ENCODE measurements at places on chromosomes 1 and 21.

- DNase-seq, result no peak
Measured at GRCh38 chr1:84133479-84133878, 10.6 kb upstream of the PRKACB start.

DNA sequence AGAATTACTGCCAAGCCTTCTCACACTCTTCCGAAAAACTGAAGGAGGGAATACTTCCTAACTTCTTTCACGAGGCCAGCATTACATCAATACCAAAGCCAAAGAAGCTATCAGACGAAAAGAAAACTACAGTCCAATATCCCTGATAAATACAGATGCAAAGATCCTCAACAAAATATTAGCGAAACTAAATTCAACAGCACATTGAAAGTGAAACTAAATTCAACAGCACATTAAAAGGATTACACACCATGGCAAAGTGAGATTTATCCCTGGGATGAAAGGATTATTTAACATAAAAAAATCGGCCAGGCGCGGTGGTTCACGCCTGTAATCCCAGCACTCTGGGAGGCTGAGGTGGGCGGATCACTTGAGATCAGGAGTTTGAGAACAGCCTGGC is 176.8 kb downstream of the FAF1 start:
- no peak for DNase-seq

DNA sequence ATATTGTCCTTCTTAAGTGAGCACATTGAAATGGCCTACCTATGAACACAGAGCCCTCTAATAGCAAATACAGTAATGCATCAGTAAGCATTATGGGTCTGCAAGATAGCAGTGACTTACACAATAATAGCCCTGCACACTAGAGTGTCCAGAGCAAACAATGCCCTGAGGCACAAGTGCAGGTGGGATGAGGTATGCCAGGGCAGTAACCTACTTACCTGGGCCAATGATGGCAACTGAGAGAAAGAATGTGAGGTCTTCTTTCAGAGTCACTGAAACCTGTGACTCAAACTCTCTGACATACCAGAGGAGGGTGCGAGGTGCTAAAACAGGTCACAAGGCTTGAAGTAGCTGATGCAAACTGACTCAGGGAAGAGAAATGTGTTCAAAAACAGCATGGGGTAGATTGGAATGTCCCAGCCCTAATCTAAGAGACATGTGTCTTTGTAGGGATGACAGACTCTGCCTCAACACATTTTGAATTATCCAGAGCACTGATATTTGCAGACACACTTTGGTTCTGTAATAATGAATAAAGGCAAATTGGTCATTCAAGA is 168.5 kb upstream of the RUNX1 start:
- DNase-seq, result no peak

- no peak for DNase-seq
Measured at GRCh38 chr21:41772351-41773080, 5.7 kb upstream of the RIPK4 start.

- no peak for DNase-seq
Measured at GRCh38 chr1:209622841-209623829, 29.1 kb downstream of the LAMB3 start.

DNA sequence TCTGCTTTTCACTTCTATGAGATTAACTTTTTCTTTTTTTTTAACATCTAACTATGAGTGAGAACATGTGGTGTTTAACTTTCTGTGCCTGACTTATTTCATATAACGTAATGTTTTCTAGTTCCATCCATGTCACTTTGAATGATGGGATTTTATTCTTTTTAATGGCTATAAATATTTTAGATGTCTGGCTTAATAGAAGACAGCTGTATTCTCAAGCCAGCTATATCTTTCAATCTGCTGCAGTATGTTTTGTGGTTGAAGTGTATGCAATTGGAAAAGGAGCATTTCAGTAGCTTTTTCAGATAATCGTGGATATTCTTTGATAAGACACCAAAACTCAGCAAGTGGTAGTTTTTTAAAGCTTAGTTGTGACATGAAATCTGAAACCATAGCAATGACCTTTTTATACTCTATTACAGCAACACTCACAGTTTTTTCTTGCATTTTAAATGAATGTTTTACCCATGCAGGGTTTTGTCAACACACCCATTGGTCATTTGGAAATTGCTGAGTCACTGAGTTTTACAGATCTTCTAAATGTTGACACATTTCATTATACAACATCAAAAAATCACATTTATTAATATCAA is 5.7 kb upstream of the SVBP start:
- DNase-seq, result no peak

GRCh38 chr1:30749691-30750583 is 7.6 kb downstream of the LAPTM5 start:
- DNase-seq, result no peak

- no peak for DNase-seq
Measured at GRCh38 chr1:222452031-222452430, 95.9 kb downstream of the HHIPL2 start.

DNA sequence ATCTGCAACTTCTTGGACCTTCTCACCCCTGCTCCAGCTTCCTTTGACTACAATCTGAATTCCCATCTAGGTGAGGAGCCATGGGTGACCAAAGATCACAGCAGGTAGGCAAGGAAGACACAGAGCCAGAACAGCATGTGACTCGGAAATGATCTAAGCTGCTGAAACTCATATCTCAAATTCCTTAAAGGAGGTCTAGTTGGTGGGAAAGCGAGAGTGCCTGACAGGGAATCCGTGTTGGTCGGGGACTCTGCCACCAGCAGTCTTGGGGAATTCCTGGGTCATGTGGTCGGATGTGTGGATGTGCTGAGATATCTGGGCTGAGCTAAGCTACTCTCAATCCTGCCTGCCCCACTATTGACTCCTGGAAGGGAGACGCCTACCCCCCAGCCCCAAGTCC is 3.2 kb upstream of the NUAK2 start:
- DNase-seq, result no peak

GRCh38 chr1:193157360-193157759 is 29.1 kb downstream of the B3GALT2 start:
- DNase-seq, result no peak

DNA sequence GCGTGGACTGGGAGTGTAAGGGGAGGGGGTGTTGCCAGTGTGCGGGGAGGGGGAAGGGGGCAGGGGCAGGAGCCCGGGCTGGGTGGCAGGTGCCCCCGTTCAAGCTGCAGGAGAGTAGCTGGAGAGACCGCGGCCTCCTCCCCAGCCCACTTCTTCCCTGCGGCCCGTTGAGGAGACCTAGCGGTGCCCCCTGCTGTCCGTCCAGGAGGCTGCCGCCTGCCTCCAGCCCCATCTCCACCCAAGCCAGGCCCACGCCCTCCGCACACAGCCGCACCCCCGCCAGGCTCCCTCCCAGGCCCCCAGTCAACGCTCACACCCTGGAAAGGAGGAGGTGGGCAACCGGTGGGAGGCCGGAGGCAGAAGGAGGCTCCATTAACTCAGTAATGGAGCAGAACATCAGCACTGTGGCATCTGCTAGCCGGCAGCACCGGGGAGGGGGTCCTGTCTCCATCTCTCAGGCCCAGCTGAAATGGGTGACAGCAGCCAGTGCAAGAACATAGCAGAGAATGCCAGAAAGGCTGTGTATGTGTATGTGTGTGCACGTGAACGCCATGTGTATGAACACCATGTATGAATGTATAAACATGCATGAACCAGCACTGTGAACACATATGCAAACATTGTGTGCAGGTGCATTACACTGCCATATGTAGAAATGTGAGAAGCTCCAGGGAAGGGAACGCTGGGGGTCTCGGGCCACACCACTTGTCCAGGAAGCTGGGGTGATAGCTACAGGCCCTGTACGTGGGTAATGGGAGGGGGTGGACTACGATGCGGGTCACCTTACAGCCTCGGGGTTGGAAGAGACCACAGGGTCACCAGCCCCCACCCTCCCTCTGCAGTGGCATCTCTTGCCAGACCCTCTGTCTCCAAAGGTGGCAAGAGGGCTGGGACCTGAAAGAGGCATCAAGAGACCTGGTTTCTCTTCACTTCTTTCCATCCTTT is 84.6 kb downstream of the SYT2 start:
- peak; percentile 26 for DNase-seq

GRCh38 chr21:36966821-36967768 is 626 bp upstream of the HLCS start:
- DNase-seq, result no peak

- DNase-seq, result no peak
Measured at GRCh38 chr1:63318201-63318979, 4.0 kb upstream of the FOXD3 start.

DNA sequence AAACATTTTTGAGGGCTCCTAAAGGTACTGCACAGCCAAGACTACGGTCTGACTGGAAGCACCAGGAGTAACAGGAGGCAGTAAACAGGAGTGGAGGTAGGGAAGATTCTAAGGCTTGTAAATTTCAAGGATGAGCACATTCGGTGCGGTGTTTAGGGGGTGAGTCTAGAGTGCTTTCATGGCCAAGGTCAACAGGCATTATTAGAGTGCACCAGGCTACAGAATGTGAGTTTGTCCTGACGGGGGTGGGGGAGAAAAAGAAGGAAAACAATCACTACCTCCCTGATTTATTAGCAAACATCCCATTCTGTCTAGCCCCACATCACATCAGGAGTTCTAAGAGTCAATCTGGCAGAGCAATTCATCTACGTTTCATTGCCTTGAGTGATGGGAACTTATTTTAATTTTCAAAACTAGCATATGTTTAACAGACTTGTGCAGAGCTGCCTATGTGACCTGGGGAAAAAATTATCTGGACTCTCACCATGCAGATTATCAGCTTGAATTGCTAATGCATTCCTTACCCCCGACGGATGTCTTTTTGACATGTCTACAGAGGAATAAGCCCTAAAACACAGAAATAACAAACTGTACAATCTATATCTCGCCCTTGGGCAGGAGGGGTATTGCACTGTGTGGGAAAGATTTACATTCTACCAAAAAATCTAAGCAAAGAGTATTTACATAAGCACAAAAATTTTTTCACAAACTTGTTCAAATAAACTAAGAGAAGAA is 45.0 kb downstream of the APP start:
- no peak for DNase-seq

GRCh38 chr1:8763888-8764287 is 53.6 kb downstream of the RERE start:
- DNase-seq, result no peak

DNA sequence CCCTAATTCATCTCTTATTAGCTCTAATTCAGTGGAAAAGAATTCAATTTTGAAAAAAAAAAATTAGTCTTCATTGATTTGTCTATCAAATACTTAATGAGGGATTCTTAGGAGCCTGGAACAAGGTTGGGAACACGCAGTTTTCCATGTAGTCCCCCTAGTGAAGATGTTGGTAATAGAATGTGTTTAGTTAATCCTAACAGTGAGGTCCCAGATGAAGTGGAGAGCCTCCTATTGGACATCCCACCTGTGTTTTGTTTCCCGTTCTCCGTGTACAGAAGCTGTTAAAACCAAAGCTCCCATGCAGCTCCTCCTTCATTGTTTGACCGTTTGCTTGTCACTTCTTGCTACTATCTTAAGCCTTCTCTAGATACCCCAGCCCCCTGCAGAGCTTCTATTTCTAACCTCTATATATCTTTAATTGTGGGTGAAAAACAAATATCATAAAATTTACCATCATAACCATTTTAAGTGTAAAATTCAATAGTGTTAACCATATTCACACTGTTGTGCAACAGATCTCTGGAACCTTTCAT is 67.5 kb downstream of the PCNX2 start:
- DNase-seq, result no peak

GRCh38 chr1:73821520-73821919 is 376.5 kb downstream of the LRRIQ3 start:
- no peak for DNase-seq

DNA sequence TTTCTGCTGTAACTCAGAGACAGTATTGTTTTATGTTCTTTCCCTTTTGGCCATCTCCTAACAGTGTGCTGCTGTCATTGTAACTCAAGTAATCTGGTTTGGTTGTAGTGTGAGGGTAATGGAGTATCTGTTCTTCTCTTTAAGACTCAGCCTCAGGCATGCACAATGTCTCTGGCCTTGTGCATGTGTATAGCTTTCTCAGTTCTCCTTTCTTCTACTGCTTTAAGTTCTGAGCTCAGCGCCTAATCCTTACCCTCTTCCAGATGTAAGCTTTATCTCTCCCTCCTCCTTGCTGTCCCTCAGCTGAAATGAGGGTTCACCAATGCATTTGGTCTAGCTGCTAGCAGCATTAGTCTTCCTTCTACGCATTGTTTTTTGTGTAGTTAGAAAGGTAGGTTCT is 1420.4 kb upstream of the PRMT6 start:
- no peak for DNase-seq

DNA sequence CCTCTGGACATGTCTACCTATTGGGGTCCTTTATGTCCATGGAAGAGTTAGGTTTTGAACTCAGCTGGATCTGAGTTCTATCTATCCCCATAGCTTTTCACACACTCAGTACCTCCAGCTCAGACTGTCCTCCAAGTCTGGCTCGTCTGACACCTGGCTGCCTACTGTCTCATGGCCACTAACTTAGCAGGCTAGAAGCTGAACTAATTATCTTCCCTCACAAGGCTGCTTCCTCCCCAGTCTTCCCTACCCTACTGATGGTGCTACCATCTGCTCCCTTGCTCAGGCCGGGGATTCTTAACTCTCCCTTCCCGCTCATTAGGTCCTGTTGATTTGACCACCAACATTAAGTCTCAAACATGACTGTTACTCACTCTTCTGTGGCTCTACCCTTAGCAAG is 13.4 kb downstream of the VANGL2 start:
- DNase-seq, result no peak

- no peak for DNase-seq
Measured at GRCh38 chr21:14685568-14685967, 139.5 kb upstream of the SAMSN1 start.

GRCh38 chr1:116122955-116123757 is 12.0 kb downstream of the MAB21L3 start:
- peak; percentile 60 for DNase-seq

DNA sequence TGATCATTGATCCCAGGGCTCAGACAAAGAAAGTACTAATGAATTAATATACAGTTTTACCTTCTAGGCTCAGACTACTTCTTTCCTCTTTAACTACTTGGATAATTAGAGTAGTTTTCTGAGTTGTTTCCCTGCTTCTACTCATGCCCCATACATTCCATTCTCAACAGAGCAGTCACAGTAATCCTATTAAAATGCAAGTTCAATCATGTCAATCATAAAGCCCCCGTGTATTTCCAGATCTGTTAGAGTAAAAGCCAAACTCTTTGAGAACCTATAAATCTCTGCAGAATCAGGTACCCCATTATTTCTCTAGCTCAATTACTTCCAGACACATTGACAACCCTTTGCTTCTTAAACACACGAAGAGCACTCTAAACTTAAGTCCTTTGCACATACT is 242.1 kb upstream of the PRMT6 start:
- DNase-seq, result no peak

GRCh38 chr1:93960641-93961147 is 51.5 kb upstream of the GCLM start:
- DNase-seq, result no peak

DNA sequence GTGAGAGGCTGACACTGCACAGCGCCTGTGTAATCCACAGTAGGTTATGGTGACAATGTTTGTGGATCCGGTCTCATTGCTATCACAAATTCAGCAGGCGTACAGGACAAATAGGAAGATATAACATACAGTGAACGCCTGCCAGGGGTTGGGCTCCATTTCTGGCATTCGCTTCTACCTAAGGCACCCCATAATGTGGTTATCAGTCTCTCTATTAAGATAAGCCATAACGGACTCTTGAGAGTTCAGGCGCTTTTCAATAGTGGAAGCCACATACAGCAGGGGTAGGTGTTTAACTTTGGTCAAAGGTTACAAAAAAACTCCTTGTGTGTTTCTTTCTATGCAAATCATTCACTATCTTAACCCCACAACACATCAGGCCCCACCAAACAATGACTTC is 72.8 kb downstream of the SIPA1L2 start:
- DNase-seq, result no peak

- no peak for DNase-seq
Measured at GRCh38 chr1:243802736-243803135, 47.3 kb downstream of the AKT3 start.
